ENCODE measurements at places on chromosomes 7 and 10.

- no peak for DNase-seq
Measured at GRCh38 chr7:147593271-147594057, 997.1 kb upstream of the C7orf33 start.

DNA sequence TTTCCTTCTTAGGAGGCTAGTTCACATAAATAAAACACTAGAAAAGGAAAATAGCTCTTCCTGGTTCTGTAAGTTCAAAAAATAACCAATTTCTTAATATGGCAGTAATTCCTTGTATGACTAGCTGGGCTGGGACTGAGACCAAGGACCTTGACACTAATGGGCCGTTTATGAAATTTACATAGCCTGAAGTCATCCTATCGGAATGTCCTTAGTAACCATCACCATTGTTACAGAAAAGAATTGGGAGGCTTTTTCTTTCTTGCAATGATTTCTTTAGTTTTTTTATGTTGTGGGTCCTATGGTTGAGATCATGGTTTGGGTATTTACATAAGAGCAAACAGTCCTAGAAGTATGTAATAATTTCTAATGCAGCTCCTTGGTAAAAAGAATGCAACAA lies 87.1 kb upstream of the HDAC9 start:
- DNase-seq, result no peak

GRCh38 chr7:155017834-155018233 lies 14.9 kb upstream of the PAXIP1 start:
- DNase-seq, result no peak

DNA sequence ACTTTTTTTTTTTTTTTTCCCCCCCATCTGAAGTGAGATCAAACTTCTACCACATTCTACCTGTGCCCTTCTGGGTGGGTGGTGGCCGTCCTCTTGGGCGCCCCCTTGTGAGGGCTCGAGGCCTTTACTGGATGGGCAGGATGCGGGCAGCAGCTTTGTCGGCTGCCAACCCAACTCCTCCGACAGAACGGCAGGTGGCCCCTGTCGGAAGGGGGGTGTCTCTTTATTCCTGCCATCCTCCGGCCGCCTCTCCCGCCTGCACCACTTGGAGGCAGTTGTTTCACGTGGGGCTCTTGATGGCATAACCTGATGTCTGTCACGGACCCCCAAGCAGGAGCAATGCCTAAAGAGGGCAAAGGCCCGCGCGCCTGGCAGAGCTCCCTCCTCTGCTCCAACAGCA lies 31.0 kb downstream of the AMZ1 start:
- DNase-seq, result peak; percentile 65

DNA sequence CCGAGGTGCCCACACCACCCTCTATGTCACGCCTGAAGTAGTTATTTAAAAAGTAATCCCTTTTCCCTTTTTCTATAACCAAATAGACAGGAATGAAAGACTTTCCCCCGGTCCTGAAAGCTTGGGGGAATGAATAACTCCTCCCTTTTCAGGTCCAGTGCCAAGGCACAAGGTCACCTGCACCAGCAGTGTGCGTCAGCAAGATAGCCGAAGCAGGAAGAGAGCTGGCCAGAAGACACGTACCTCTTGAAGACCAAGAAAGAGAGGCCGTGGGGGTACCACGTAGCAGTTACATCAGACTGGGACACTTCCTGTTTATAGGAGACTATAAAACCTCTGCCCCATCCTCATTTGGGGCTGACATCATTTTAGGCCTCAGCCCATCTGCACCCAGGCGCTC lies 10.7 kb upstream of the AKR1B1 start:
- no peak for DNase-seq

GRCh38 chr7:155752756-155753445 lies 59.4 kb downstream of the SHH start:
- DNase-seq, result no peak

- DNase-seq, result no peak
Measured at GRCh38 chr7:69411466-69411865, 186.8 kb upstream of the AUTS2 start.

DNA sequence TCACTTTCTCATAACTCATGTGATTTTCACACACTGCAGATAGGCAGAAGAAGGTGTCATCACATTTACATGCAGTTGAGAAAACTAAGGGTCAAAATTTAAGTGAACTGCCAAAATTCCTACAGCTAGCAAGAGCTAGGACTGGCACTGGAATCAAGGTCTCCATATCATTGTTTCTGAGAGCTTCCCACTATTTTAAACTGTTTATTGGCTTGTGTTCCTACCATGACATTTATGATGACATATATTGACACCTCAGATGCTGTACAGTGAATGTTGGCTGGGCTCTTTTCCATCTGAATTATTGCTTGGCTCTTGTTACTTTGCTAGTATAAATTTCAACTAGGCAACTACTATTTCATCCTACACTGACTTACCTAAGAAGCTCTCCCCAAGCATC lies 2.0 kb downstream of the THSD7A start:
- no peak for DNase-seq

GRCh38 chr7:106371629-106372028 lies 86.8 kb upstream of the NAMPT start:
- DNase-seq, result no peak

- no peak for DNase-seq
Measured at GRCh38 chr10:47381427-47382379, 2.4 kb downstream of the ZNF488 start.

GRCh38 chr7:118902600-118902999 lies 678.1 kb downstream of the ANKRD7 start:
- no peak for DNase-seq

GRCh38 chr10:132515811-132516726 lies 21.5 kb upstream of the INPP5A start:
- no peak for DNase-seq

GRCh38 chr7:157472311-157473050 lies 135.7 kb downstream of the DNAJB6 start:
- DNase-seq, result no peak
